Upper lobe of right lung (tissue), 1 donor: ENCODE measurements at places on chromosomes 12 and 14. TPM values are rescaled to one million over a fixed set of nuclear protein-coding genes. Genes with fewer than 3 reads are reported as not detected.
A peak's percentile ranks its signal among the peaks of the same experiment; 100 is the strongest.

DNA sequence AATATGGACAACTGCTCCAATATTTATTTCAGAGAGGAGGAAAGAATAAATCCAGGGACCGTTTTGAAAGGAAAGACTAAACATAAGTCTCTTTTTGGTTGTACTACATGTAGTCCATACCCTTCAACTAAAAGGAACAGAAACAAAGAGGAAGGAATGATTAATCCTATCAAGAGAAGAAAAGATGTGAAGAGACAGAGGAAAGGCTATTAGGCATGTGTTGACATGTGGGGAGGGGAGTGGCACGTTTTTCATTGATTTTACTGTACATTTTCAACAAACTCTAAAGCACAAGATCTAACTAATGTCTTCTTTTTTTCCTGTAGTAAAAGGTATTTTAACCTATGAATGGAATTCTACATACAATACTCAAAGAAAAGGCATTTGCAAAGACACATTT is 85.6 kb downstream of the NAV3 start:
- no peak for DNase-seq

- no peak for DNase-seq
These were observed 196.3 kb downstream of the PAX9 start for GRCh38 chr14:36857842-36858445.

- peak; percentile 86 for DNase-seq
These were observed 22.9 kb upstream of the KTN1 start for GRCh38 chr14:55556929-55557623.

GRCh38 chr12:53343449-53343848 is 7.3 kb upstream of the SP7 start:
- DNase-seq = no peak

- peak; percentile 28 for DNase-seq
These were observed 105.3 kb upstream of the RTL1 start for GRCh38 chr14:101008631-101009336.

Gene JDP2
- 58.0 TPM for total RNA-seq
